Activated CD4-positive, alpha-beta T cell treated with anti-CD3 and anti-CD28 coated beads, Interleukin-2, amount 50 U/mL, for 24 hours (primary cell): ENCODE measurements at places on chromosomes 11 and 22.

DNA sequence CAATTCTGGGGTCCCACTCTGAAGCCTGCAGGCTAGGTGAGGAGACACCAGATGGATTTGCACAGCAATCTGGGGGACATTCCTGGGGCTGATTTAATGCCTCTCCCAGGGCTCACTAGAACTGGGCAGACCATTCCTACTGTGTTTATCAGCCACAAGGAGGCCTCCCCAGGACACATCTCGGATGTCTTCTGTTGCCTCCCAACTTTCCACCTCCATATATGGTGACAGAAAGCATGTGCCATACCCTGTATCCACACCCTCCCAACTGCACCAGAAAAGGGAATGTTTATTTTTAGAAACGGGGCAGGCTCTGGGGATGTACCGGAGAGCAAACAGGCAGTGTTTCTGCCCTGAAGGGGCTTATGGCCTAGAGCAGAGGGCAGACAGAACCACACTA is 181.8 kb downstream of the CSNK2A3 start:
- DNase-seq: no peak

GRCh38 chr22:28112548-28113043 is 193.5 kb upstream of the PITPNB start:
- no peak for DNase-seq

DNA sequence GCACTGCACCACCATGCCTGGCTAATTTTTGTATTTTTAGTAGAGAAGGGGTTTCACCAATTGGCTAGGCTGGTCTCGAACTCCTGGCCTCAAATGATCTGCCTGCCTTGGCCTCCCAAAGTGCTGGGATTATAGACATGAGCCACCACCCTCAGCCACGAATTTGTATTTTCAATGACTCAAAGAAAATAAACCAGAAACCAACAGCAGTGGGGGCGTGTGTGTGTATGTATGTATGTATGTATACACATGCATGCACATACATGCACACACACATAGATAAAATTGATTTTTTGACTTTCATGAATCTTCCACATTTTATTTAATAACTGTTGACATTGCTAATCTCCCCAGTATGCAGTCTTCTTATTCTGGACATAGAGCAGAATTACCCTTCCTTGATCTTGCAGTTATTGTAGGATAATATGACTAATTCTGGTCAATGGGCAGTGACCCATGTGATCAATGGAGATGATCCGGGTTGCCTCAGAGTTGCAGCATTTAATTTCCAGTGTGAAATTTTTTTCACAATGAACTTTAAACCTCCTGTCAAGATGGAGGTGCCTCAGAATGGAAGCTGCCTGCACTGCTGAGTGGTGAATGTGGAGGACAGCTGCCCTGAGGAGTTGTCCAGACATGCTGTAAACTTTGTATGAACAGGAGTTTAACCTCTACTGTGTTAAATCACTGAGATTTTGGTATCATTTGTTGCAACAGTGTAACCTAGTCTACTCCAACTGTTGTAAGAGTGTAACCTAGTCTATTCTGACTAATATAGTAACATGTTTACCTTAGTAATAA is 12.8 kb upstream of the PTPN5 start:
- no peak for DNase-seq

GRCh38 chr22:46193898-46194310 is 43.6 kb downstream of the PPARA start:
- no peak for DNase-seq

DNA sequence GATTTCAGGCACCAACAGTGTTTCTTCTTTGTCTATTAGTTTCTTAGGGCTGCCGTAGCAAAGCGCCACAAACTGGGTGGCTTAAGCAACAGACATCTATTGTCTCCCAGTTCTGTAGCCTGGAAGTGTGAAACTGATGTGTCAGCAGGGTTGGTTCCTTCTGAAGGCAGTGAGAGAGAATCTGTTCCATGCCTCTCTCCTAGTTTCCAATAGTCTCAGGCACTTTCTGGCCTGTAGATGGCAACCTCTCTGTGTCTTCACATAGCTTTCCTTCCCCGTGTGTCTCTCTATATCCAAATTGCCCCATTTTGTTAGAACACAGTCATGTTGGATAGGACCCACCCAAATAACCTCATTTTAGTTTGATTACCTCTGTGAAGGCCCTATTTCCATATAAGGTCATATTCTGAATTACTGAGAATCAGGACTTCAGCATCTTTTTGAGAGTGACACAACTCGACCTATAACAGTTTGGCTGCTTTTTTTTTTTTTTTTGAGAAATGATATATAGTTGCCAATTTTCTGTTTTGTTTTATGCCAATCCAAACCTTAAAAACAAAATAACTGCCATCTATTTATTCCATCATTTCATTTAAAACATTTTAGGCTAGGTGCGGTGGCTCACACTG is 108.2 kb downstream of the SLC36A4 start:
- DNase-seq: no peak
